ENCODE measurements at places on chromosomes 16 and 17. TPM values are rescaled to one million over a fixed set of nuclear protein-coding genes. Genes with fewer than 3 reads are reported as not detected.

- DNase-seq = no peak
These were observed 2.0 kb downstream of the C16orf86 start for GRCh38 chr16:67668495-67669157.

Gene HOXB1
- not detected for total RNA-seq

- no peak for DNase-seq
These were observed 2.4 kb downstream of the DOK4 start for GRCh38 chr16:57483725-57484514.

Gene RCVRN
- total RNA-seq = 0.47 TPM

DNA sequence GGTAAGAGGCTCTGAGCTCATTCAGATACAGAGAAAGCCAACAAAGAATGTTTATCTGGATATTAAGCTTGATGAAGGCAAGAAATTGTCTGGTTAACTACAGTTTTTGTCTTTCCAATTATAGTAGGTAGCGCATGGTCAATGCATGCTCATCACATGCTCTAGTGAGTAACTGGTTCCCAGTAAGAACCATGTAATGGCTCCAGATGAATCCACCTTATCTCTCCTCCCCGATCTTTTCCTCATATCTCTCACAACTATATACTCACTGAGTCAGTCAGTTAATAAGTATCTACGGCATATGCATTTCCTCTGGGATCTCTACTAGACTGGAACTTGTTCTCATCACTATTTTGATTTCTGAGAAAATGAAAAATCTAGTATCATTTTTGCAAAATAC is 340.7 kb upstream of the DYNLRB2 start:
- DNase-seq = no peak

GRCh38 chr16:69706256-69706974 is 19.9 kb downstream of the NQO1 start:
- DNase-seq = no peak

- DNase-seq = peak; percentile 5
These were observed 36.7 kb downstream of the TNFRSF13B start for GRCh38 chr17:16935241-16935663.

Gene AOC2
- 0.44 TPM for total RNA-seq
